ENCODE measurements at places on chromosomes 5 and 9.

DNA sequence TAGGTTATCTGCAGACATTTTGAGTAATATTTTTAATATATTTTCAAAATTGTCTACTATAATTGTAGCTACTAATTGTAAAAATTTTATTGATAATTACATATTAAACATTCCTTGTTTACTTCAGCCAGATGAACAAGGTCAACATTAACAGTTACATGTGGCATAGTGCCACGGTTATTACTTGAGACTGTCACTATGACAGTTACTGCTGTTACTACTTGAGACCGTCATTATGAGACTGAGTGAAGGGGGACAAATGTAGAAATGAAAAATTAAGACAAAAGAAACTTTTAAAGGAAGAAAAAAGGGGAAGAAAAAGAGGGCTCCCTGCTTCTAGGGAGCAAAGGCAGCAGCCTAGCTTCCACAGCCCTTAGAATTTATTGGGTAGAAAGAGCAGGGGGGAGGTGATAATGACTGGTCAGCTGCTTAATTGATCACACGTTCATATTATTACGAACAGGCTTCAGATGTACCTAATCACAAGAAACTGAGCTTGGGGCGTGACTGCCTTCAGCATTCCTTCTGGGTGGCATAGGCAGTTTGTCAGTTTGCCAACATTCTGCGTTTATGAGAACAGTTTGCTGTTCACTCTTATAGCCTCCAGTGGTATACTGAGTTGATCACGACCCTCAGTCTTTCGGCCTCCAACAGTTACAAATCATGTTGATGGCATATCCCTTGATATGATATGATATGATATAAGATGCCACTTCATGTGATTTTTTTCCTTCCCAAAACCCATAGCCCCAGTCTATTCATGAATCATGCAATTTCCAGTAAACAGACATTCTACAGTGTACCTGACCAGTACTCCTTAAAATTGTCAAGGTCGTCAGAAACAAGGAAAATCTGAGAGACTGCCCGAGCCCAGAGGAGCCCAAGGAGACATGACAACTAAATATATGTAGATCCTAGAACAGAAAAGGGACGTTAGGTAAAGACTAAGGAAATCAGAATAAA is 13.1 kb downstream of the MARCHF6 start:
- peak; percentile 68 for DNase-seq

DNA sequence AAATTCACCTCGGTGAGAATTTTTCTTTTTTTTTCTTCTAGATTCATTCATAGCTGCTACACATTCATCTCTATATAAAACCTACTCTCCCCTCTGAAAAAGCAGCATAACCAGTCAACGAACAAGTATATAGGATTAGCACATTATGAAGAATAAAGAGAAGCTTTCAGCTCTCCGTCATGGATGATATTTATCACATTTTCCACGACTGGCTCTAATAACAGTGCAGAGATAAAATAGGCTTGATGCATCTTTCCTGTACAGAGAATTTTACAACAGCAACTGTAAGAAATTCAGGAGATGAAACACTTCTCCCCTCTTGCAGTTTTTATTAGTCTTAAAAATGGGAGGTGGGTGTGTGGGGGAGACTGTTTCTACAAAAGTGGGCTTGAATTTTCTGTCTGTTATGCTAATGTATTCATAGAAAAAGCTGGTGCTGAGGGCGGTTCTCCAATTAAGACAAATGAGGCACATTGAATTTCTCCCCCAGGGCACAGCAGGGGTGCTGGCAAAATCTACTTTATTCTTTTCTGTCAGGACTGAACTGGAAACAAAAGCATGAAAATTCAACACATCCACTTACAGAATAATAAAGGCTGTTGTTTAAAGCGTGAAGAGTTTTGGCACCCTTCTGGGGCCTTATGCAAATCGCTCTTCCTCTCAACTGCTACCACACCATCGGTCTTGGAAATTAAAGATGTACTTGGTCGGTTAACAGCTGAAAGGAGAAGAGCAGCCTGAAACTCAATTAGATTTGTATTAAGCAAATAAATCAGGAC is 233.9 kb upstream of the ZNF608 start:
- DNase-seq = no peak

DNA sequence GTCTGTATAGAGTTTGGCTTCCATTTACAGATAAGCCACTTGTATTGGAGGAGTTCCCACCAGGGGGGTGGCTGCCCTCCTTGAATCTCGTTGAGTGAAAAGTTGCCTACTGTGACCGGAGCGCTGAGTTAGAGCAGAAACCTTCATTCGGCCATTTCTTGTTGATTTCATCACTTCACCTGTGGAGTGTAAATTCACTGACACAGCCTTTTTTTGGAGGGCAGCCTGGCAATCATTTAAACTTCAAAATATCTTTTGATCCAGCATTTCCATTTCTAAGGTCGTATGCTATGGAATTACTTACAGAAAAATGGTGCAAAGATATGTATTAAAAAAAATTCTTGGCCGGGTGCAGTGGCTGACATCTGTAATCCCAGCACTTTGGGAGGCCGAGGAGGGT is 40.8 kb downstream of the PRRC2B start:
- no peak for DNase-seq

GRCh38 chr9:16625161-16625631 is 245.3 kb downstream of the BNC2 start:
- no peak for DNase-seq

DNA sequence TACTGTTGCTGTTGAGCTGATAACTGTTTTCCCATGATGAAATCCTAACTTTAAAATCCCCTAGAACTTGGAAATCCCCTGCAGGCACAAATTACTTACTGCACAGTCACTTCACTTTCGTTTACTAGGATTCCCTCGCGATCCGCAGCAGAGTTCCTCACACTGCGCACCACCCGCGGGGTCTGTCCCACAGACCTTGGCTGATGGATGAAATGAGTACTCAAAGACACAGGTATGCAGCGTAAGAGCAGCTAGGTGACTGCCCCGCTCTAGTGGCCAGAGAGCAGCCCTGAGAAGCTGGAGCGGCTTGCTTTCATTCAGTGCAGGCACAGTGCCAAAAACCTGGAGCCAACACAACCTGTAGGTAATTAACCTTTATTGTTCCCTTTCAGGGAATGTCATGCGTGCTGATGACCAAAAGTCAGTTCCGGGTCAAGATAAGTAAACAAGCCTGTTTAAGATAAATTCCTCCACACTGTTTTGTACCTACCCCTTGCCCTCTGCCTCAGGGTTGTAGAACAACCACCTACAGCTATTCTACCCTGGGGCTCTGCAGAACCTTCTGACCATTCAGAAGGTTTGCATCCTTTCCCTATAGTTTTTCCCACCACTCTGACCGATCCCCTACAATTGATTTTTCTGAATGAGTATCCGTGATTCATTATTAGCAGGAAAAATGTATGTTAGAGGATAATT is 191.2 kb downstream of the CDH9 start:
- DNase-seq = no peak

GRCh38 chr9:129489838-129490582 is 130.9 kb downstream of the C9orf50 start:
- peak; percentile 42 for DNase-seq

- DNase-seq = no peak
Measured at GRCh38 chr5:151038801-151039238, 18.4 kb downstream of the GPX3 start.

GRCh38 chr9:37029776-37030610 is 4.1 kb downstream of the PAX5 start:
- DNase-seq = no peak
